ENCODE measurements at places on chromosomes 3 and 15.

- no peak for DNase-seq
Measured at GRCh38 chr3:70386043-70386442, 73.6 kb upstream of the MDFIC2 start.

DNA sequence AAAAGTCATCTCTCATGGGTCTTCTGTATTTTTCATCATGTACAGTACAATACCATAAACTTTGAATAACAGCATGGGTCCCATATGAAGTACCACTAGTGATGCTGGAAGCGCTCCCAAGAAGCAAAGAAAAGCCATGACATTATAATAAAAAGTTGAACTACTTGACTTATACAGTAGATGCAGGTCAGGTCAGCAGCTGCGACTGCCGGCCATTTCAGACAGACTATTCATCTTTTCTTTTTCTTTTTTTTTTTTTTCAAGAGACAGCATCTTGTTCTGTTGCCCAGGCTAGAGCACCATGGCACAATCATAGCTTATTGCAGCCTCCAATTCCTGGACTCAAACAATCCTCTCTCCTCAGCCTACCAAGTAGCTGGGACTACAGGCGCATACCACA, 10.2 kb downstream of the RAF1 start:
- DNase-seq: no peak

GRCh38 chr15:63079947-63080626, 37.5 kb downstream of the TPM1 start:
- no peak for DNase-seq

- DNase-seq: peak; percentile 72
Measured at GRCh38 chr15:101641129-101641764, 10.9 kb downstream of the TM2D3 start.

GRCh38 chr3:149588909-149589308, 68.9 kb downstream of the WWTR1 start:
- DNase-seq: no peak

DNA sequence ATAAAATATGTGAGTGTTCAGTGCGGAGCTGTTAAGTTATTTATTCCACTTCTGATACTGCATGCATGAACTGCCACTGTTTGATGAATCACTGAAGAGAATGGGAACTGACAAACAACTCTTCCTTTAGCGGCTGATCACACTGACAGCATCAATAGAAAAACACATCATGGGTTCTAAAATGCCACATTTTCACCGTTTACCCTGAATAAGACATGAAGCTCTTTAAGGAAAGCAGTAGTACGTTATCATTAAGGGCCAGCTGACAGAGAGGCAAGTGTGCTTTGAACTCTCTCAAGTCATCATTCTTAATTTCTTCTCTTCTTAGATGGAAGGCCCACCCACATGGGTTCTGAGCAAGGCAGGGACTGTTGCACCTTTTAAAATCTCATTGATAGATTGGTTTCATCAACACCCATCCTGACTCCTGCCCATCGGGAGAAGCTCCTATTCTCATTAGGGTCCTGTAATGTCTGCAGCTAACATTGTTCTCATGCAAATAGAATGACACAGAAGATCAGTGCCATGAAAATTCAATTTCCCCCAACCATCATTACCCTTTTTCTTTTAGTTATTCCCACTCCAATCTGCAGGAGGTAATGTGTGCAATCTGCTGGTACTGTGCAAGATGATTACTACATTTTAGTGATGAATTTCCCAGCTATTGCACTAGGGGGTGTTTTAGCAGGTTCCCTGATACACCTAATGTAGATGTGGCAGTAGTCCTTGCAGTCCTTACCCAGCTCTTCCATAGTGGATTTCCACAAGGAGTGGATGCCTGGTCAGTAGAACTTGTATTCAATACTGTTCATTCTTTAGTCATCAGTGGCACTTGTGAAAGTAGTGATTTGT, 119.1 kb downstream of the ROBO2 start:
- DNase-seq: no peak

DNA sequence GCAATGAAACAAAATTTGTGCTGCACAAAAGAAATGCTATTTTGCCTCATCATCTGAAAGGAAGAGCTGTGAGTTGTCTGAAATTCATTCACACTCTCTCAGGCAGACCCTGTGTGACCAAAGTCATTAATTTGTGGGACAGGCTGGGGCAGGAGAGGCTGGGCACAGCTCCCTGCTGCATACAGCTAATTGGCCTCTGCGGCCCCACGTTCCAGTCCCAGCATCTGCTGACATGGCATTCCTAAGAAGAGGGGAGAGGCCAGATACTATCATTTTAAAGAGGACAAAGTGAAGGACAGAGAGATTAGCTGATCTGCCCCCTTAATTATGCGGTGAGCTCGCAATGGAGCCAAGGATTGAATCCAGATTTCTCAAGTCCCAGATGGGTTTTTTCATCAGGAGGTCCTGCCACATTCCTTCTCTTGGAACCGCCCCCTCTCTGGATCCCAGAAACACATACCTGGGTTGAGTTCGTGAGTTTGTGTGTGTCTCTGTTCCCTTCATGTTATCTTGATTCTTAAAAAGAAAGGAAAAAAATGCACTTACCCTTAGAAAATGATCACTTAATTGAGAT, 25.1 kb downstream of the POLR2M start:
- DNase-seq: no peak

- DNase-seq: no peak
Measured at GRCh38 chr15:67931861-67932260, 92.0 kb upstream of the RNU6-1 start.

DNA sequence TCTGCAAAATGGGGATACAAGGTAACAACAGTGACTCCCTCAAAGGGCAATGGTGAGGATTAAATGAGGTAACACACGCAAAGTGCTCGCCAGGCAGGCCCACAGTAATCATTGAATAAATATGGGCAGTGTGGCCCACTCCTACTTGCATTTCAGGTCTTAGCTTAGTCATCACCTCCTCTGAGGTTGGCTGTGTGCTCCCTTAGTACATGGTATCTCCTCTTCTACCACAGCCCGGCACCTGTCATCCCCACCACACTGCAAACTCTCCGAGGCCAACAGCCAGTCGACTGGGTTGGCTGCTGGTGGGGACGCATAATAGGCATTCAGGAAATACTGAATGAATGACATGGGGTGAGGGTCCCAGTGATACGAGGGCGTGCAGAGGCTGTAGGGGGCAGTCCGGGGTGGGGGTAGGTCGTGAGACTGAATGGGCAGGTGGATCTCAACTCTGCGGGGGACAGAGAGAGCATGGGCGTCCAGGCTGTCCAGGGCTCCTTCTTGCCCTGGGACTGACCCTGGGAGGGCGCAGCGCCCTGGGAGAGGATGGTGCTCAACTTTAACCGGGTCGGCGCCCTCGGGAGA, 375 bp upstream of the MYZAP start:
- no peak for DNase-seq

GRCh38 chr3:131151-131888, 65.2 kb upstream of the CHL1 start:
- DNase-seq: no peak

GRCh38 chr3:64490180-64490724, 197.5 kb downstream of the ADAMTS9 start:
- DNase-seq: peak; percentile 30

- DNase-seq: no peak
Measured at GRCh38 chr15:57403566-57404325, 27.4 kb downstream of the CGNL1 start.

DNA sequence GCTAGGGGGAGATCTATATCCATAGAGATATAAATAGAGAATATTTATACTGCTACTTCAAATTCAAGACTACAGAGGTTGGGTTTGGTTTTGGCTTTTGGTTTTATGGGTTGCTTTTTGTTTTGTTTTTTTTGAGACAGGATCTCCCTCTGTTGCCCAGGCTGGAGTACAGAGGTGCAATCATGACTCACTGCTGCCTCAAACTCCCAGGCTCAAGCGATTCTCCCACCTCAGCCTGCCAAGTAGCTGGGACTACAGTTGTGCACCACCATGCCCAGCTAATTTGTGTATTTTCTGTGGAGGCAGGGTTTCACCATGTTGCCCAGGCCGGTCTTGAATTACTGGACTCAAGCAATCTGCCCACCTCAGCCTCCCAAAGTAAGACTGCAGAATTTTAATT, 3.9 kb upstream of the UBL7 start:
- DNase-seq: no peak

DNA sequence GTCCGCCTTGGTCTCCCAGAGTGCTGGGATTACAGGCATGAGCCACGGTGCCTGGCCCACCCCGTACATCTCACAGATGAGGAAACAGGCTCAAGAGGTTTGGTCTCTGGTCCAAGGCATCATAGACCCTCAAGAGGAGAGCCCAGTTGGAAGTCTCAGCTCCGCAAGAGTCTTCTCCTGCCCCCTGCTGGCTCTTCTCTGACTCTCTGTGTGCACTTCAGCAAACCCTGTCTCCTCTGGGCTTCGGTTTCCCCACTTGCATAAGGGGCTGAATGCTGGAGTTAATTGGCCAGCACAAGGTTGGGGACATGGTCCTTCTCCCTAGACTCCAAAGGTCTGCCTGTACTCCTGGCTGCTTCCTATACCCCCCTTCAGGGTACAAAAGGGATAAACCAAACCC, 3.9 kb downstream of the MST1R start:
- DNase-seq: peak; percentile 68

All from erythroblast (primary cell).